ENCODE measurements at places on chromosomes 6 and 20. TPM values are rescaled to one million over a fixed set of nuclear protein-coding genes. Genes with fewer than 3 reads are reported as not detected.

The TMEM244 gene
- total RNA-seq = not detected

The GLP1R gene
- not detected for total RNA-seq

The FOXC1 gene
- not detected for total RNA-seq

The UQCC2 gene
- total RNA-seq = 6.8 TPM

The KIF3B gene
- 7.1 TPM for total RNA-seq

The FAXC gene
- not detected for total RNA-seq

The DEFB123 gene
- not detected for total RNA-seq

The DEK gene
- 47.5 TPM for total RNA-seq

The OPN5 gene
- total RNA-seq = not detected

The SLA2 gene
- total RNA-seq = 58.5 TPM

The SEL1L2 gene
- not detected for total RNA-seq

The HLA-E gene
- total RNA-seq = 1,281 TPM

The KCNQ2 gene
- total RNA-seq = not detected

The OR12D3 gene
- not detected for total RNA-seq

DNA sequence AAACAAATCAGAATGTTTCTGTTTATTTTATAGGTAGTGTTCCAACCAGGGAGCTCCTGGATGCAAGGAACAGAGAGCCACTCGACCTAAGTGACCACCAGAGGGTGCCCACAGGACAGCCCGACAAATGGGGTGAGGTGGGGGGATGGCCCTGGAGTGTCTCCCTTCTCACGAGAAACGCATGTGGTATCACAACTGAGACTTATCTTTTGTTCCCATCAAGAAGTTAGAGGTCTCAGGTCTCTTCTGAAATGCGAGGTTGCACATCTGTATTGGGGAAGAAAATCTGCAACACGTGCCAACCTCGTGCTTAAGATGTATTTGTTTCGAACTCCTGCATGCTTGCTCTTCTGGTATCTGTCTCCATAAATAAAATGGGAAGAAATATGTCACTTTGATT, 104.0 kb downstream of the ISM1 start:
- no peak for DNase-seq

GRCh38 chr6:32079566-32080290, 29.4 kb downstream of the TNXB start:
- no peak for DNase-seq

DNA sequence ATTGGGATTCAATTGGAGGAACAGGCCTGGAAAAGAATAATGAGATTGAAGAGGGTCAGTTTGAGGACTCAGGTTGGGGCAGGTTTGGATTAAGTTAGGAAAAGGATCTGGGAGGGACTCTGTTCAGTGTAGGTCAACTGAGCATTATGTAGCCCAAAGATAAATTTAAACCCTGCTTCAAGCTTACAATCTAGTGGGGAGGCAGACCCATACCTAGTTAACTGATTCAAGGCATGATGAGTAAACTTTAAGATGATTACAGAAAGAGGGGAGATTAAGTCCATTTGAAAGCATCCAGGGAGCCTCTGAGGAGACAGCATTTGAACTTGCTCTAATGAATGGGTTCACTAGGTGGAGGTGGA, 11.4 kb upstream of the LTA start:
- DNase-seq = no peak

DNA sequence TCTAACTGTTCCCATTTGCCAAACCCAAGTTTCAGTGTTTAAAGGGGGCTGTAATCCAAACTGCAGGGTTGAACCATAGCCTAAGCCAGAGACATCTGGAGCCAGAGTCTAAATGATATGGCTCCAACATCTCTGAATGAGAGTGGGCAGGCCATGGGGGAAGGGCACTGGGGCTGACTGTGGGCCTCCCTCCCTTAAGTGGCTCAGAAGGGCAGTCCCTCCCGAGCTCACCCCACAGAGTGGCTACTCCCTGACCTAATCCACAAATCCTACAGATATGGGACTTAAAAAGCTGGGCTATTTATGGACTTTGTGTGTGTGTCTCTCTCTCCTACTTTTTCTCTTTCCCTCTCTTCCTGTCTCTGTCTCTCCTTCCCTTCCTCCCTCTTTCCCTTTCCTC, 35.8 kb upstream of the AAR2 start:
- no peak for DNase-seq

DNA sequence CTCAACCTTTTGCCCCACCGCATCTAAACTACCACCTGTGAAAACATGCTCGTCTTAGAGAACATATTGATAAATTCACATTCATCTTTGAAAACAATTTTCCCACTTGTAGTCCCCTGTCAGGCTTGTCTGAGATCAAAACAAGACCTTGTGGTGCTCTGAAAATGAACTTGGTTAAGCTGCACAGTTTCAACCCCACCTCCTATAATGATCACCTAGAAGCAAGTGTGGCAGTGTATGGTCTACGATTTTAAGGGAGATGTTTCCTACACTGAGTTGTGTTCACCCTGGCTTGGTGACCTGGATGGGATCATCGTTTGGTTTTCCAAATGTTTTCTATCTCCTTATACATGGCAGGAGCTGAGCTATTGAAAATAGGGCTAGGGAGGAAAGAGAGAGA, 539.4 kb downstream of the DOK5 start:
- no peak for DNase-seq

- DNase-seq = no peak
Observed at GRCh38 chr20:16132036-16132798, 441.0 kb downstream of the KIF16B start.

DNA sequence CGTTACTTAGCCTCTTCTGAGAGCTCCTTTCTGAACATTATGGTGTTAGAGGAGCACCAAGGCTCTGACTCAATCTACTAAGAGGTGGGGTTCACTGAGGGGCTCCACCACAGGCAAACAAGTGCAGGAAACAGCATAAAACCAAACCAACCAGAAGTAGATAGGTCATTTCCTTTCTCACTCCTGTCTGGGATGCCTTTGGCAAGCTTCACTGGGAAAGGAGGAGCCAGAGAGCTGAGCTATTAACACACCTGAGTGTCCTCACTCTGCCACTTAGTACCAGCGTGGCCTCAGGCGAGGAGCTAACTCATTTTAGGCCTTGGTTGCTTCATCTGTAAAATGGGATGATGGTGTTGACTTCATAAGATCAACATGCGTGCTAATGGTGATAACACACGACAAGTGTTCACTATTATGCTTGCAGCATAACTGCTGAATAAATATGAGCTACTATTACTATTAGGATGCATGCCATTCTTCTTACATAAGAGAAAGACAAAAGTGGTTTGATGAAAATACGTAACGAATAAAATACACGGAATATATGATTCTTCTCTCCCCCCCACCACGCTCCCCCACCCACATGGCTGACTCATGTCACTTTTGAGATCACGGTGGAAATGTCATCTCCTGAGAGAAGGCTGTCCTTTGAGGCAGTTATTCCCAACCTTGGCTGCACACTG, 185.4 kb downstream of the BCAS1 start:
- DNase-seq = no peak

GRCh38 chr6:140051521-140052512, 677.4 kb upstream of the CITED2 start:
- DNase-seq = no peak

GRCh38 chr6:37160922-37161778, 8.8 kb upstream of the PIM1 start:
- DNase-seq = no peak

DNA sequence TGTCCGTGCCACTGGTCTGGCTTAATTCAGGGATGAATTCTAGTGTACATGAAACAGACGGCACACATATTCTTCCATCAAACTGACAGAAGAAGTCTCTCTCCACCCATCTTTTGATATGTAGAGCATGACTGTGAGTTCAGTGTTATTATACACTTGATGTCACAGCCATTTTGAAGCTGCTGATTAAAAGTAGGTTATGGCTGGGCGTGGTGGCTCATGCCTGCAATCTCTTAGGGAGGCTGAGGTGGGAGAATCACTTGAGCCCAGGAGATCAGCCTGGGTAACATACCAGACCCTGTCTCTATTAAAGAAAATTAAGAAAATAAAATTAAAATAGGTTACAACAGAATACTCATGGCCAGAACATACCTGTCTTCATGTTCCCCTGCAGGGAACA, 20.7 kb downstream of the C6orf15 start:
- DNase-seq = no peak

GRCh38 chr20:43459022-43459942, 1.6 kb downstream of the SRSF6 start:
- DNase-seq = peak; percentile 28

DNA sequence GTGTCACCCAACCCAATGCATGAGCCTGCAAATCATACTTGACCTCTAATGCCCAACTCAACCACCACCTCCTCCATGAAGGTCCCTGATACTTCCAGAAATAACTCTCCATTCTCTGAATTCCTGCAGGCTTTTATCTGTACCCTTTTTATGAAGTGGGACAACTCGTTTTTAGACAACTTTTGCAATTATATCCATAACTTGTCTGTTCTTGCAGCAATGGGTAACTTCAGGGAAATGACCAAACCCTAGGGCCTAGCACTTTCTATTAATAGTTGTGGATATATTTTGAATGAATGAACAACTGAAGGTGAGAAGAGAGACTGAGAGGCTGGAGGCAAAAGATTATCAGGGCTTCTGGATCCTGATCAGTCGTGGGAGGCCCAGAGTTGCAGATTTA, 236.6 kb upstream of the MOCS1 start:
- no peak for DNase-seq

- no peak for DNase-seq
Observed at GRCh38 chr20:62097881-62098407, 24.3 kb upstream of the LSM14B start.

- no peak for DNase-seq
Observed at GRCh38 chr6:31948753-31949413, 3.0 kb downstream of the CFB start.

- no peak for DNase-seq
Observed at GRCh38 chr20:2845607-2846006, 5.1 kb downstream of the VPS16 start.

DNA sequence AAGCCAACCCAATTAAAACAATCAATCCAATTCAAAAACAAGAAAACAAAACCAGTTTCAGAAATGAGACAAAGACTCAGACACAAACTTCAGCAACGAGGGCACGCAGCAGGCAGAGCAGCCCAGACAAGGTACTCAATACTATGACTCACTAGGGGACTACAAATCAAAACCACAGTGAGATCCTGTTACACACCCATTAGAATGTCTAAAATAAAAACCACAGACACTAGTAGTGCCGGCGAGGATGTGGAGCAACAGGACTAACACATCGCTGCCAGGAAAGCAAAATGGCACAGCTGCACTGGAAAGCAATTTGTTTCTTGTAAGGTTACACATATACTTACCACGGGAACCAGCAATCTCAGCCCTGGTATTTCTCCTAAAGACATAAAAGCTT, 28.4 kb upstream of the MAS1L start:
- DNase-seq = no peak

GRCh38 chr20:21826976-21827375, 121.5 kb downstream of the PAX1 start:
- DNase-seq = no peak

DNA sequence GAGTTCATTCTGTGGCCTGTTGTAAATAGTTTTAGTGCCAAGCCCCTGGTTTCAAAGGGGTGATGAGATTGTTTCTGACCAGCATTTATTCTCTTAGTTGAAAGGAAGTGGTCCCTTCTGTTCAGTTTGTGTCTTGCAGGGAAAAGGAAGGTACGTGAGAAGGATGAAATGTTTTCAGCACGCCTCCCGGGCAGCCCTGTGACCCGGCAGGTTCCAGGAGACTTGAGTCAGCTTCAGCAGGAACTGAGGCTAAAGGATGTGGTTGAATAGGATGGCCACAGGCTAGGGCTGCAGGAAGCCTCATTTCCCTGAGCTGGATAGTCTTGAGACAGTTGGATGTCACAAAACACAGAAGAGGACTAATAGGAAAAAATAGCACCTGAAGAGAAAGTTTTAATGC, 132.4 kb upstream of the SYNDIG1 start:
- no peak for DNase-seq

GRCh38 chr20:59207235-59207634, 43.6 kb downstream of the ZNF831 start:
- no peak for DNase-seq

GRCh38 chr6:30931969-30932645, at the start of gene SFTA2:
Gene SFTA2, minus strand, starts transcription at chr6:30932170. Its CDS starts 74 bp downstream, at chr6:30932096.
- DNase-seq = no peak

GRCh38 chr20:15079594-15080340, 742.4 kb upstream of the FLRT3 start:
- DNase-seq = no peak

- DNase-seq = no peak
Observed at GRCh38 chr6:151341476-151342195, 49.7 kb downstream of the ZBTB2 start.

- no peak for DNase-seq
Observed at GRCh38 chr6:44477293-44477894, 89.9 kb downstream of the CDC5L start.

GRCh38 chr6:27980111-27980510, 23.1 kb downstream of the OR2B6 start:
- DNase-seq = no peak

DNA sequence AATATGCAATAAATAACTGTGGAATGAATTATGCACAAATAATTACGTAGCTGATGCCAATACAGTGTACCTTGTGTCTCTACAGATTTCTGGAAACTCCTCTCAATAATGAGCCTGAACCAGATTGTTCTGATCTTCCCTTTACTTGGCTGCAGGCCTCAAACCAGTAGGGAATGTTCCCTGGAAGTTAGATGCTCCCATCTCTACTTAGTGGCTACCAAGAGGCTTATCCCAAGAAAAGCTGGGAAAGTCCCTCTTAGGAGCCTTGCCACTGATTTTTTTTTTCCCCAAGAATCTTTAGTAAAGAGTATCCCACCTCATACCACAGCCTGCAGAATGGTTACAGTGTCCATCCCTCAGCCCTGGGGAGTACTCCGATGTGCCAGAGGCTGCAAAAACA, 702.1 kb downstream of the RFPL4B start:
- DNase-seq = no peak

DNA sequence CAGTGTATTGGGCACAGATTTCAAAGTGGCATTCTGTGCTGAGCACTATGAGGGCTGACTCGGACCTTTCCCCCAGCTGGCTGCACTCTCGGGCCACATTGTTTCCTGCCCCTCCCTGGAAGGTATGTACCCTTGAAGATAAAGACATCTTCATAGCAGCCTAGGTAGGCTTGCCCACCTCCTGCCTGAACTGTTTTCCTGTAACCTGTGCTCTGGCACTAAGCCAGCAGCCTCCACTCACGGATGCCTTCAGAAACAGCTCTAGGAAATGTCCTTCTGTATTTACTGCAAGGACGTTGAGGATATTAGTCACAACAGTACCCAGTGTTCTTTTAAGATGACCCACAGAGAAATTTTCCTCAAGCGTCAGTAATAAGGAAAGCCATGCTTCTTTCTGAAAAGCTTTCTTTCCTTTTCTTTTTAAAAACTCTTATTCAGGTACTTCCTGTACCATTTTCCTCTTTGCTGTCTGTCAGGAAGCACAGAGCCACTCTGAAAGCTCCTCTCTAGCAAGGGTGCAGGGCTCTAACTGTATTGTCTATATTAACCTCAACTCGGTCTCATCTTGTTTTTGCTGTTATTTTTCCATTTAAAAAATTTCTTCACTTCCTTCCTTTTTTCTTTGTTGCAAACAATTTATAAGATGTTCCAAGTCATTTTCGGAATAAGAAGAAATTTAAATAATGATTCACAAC, 43.5 kb downstream of the TTI1 start:
- DNase-seq = peak; percentile 14

All from CD8-positive, alpha-beta T cell (primary cell).